ENCODE measurements at places on chromosomes 7 and 10.
A peak's percentile ranks its signal among the peaks of the same experiment; 100 is the strongest.

DNA sequence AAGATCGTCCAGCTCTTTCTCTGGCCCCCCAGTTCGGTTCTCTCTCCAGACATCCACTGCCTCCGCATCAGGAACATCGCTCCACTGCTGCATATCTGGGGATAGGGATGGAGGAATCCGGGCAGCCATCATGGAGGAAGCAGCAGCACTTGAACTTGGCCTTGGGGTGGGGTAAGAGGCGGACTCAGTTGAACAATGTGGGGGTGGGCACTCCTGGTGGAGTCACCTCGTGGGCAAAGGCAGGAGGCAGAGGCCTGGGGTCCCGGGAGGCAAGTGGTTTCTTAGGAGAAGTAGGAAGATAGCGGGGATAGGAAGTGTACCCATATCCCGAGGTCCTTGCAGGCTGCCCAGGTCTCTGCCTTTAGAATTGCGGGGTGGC is 98.3 kb downstream of the CHST15 start:
- no peak for DNase-seq

DNA sequence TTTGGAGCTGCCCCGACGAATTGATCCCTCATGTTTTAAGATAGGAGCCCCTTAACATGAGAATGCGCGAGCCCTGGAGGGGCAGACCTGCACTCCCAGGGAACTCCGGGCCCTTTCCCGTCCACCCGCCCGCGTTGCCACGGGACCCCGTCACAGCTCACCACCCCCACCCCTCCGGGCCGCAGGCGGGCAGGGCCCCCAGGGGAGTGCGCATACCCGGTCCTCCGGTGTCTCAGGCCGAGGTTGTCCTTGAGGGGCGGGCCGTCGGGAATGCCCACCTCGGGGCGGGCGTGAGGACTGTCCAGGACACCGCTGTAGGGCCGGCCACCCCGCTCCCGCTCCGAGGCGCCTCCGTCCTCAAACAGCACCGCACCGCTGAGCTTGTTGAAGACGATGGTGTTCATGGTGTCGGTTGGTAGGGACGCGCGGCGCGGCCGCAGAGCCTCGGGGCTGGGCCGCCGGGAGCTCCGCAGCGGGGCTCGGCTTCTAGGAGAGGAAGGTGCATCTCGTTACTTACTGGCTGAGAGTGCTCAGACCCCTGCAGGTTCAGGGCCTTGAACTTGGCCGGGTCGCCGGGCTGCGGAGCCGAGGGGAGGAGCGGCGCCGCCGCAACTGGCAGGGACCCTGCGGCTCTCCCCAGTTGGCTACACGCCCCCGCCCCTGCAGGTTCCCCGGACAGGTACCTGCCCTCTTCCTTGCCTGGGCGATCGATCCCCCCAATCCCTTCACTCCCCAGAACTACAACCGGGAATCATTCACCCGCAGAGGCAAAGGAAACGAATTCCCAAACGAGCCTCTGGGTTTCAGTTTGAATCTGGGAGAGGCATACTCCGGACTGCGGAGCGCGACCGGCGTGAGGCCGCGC is 2.4 kb downstream of the MKX start:
- DNase-seq, result peak; percentile 36

GRCh38 chr10:75404815-75405597 is 3.4 kb upstream of the ZNF503 start:
- DNase-seq, result no peak

DNA sequence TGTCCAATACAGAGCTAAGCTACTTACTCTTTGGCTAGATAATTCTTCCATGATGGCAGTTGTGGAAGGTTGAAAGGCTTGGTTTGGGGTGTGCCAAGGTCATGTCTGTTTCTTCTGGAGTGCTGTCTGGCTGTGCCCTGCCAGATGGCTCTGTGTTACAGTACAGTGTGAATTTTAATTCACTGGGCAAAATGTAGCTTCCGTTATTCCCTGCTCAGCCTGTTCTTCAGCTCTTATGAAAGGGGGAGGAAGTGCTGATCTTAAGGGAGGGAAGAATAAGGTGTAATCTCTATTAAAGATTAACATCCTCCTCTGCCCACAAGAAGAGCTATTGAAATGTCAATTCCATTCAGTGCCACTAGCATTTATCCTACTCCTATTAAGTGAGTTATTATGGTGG is 52.2 kb downstream of the SND1 start:
- DNase-seq, result no peak

DNA sequence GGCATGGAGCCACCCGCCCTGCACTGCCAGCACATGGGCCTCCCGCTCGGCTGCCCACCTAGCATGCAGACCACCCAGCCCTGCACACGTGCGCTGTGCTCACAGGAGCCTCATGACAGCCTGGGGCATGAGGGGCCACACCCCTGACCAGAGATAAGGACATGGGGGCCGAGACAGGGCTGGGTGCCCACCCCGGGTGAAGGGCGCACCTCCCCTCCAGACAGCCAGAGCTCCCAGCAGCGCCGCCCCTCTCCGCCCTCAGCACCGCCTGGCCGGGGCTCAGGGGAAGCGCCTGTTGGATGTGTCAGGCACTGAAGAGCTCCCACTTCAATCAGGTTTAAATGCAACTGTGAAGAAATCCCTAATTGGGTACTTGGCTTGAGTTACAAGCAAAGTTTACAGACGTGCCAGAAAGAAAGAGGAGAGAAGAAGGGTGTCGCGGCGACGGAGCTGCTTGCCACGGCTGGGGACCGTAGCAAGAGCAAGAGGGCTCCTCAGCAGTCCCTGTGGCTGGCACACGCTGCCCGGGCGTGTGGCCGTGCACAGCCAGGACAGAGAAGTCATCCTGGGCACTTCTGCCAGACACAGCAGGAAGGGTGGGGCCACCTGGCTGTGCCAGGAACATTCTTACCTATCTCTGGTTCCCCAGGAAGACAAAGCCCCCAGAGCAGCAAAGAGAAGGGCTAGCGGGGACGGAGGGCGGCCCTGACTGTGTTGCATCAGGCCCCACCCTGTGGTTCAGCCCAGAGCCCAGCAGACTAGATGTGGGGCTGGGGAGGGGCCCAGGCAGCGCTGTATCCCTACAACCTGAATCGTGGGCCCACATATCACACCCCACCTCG is 247.4 kb downstream of the ELFN1 start:
- no peak for DNase-seq

DNA sequence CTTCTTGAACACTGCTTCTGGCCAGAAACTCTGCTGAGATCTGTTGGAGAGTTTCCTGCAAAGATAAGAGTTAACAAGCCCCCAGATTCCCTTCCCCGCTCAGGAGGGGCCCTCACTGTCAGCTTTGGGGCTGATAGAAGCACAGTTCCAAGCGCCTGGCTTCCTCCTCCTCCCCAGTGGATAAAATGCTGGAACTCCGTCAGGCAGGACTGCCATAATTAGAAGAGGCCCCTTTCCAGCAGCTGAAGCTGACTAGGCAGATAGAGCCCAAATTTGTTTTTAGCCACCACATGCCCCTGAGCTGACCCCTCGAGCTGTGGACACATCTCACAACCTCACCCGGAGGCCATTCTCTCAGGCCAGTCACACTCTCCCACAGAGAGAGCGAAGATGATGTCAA is 89.4 kb downstream of the TBXAS1 start:
- DNase-seq, result no peak

GRCh38 chr7:52569151-52569550 is 466.3 kb upstream of the POM121L12 start:
- DNase-seq, result no peak

- no peak for DNase-seq
These were observed 9.1 kb upstream of the PAX2 start for GRCh38 chr10:100736144-100736808.

DNA sequence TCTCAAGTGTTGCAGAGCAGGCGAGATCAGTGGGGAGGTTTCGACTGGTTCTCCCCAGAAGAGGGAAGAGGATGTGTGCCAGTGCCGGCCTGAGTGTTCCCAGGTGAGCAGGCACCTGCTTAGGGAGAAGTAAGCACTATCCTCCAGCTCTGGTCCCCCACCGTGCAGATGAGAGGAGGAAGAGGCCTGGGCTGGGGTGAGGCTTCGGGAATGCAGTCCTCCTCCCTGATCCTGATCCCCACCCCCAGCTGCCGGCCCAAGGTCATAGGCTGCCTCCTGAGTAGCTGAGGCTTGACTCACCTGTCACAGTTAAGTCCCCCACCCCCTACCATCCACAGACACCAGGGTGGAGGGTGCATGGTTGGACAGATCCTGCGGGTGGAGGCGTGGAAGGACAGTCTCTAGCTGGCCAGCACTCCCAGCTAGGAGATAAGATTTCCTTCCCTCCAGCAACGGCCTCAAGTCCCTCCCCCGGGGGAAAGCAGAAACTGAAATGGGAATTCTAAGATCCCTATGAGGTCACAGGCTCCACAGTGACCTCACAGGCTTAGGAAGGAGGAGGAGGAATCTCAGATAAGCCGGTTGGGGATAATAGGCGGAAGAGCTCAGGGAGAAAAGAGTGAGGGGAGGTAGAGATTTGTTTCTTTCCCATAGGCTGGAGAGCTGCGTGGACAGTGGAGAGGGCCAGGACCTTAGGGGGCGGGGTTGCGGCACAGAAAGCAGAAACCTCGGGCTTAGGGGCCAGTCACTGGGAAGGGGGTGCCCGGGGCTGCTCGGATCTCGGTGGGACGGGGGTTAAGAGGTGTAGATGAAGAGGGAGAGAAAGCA is 1.0 kb downstream of the LRCH4 start:
- no peak for DNase-seq

DNA sequence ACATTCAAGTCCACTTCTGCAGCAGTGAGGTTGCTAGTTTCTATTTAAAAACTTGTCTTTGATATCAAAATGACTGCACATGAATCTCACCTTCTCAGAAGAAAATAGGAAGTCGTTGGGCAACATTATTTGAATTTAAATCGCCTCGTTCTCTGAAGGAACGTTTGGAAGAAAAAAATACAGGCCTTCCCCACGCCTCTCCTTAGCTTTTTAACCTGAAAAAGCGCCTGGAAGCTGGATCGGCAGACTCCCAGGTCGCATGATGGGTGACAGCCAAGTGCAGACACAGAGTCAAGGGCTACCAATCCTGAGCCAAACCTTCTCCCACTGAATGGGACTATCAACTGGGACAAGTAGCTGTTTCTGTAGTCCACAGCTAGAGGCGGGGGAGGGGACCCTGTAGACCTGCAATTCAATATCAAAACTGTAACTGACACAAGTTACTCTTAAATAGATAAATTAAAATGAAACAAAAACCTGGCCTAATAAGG is 2.2 kb downstream of the FAM53B start:
- DNase-seq, result no peak

- no peak for DNase-seq
These were observed 153.6 kb downstream of the HDAC9 start for GRCh38 chr7:18648849-18649758.

GRCh38 chr10:84198206-84198915 is 4.0 kb downstream of the CDHR1 start:
- DNase-seq, result no peak

- DNase-seq, result no peak
These were observed 46.4 kb downstream of the CREB5 start for GRCh38 chr7:28458732-28459131.

DNA sequence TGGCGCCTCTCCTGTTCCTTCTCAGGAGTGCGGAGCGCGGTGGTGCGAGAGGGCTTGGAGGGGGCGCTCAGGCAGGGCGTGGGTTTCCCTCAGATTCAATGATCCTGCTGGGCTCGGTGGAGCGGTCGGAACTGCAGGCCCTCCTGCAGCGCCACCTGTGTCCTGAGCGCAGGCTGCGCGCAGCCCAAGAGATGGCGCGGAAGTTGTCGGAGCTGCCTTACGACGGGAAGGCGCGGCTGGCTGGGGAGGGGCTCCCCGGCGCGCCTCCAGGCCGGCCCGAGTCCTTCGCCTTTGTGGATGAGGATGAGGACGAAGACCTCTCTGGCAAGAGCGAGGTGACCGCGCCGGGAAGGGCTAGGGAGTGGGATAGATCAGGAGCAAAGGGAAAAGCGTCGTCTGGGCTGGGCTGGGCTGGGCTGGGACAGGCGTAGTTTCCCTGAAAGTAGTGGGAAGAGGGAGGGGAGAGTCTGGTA is 17.0 kb downstream of the FAM131B start:
- peak; percentile 36 for DNase-seq

DNA sequence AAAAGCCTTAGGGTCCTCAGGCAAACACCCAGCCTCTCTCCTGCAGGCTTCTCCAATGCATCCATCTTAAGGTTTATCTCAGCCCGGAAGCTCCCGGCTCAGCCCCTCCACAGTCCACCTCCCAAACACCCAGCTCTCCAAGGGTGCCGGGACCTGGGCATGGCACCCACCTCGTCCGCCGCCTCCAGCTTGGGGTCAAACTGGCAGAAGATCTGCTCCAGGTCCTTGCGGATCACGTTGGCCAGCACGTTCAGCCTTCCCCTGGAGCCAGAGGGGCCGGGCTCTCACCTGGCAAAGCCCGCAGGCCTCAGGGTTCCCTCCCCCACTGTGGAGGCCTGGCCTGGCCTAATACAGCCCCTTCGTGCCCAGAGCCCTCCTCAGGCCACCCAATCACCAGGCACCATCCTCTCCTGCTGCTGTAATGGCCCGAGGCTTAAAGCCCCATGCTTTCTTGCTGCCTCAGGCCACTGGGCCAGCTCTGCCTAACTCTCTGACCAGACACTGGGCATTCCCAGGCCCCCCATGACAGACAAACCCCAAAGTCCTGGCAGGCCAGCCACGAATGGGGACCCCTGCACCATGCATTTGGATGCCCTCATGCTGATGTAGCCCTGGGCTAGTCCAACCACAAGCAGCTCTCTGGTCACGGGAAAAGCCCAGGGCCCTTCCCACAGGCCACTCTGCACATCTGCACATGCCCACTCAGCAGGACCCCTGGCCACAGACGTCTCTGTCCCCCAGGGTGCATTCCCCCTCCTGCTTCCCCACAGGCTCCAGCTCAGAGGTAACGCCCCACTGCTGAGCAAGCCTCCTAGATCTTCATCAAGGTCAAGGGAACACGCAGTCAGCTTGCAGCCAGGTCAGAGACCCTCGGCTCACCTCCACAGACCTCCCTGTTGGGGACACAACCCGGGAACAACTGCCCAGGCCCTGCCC is 12.3 kb downstream of the OGDHL start:
- DNase-seq, result no peak

DNA sequence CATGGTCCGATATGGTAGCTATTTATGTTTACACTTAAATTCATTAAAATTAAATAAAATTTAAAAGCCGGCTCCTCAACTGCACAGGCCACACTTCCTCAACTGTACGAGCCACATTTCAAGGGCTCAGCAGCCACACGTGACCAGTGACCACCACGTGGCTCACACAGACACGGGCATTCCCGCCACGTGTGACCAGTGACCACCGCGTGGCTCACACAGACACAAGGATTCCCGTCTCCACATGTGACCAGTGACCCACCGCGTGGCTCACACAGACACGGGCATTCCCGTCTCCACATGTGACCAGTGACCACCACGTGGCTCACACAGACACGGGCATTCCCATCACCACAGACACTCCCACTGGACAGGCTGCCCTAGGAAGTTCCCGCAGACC is 91.3 kb downstream of the PDGFA start:
- DNase-seq, result no peak

- DNase-seq, result no peak
These were observed 85.6 kb downstream of the MICU1 start for GRCh38 chr10:72540193-72540807.
